ENCODE measurements at places on chromosomes 11 and 22.
A peak's percentile ranks its signal among the peaks of the same experiment; 100 is the strongest.

DNA sequence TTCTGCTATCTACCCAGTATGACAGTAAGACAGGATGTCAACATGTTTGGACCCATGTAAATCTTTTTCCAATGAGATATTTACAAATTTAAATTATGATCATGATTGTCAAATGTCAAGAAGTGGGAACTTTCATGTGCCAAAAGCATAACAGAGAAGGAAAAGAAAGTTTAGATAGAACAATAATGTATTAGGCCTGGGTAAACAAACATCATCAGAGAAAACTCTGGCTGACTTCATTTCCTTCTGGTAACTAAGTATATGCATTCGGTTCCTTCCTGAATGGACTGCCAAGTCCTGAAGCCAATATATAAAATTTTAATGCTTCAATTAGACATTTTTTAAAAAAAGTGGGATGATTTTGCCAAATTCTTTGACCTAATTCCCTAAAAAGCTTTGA is 16.5 kb downstream of the RNF141 start:
- DNase-seq: no peak

DNA sequence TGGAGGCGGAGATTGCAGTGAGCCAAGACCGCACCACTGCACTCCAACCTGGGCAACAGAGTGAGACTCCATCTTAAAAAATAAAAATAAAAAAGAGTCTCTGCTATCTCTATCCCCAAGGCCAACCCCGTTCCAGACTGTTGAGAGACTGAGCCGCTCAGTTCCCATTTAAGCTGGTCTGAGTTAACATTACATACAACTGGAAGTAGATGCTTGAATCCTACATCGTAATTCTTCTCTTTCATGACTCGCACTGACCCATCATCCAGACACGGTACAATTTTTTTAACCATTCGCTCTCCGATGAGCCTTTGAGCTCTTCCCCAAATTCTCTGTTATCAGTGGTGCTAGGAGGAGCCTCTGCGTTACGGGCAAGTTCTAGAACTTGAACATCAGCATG is 4.9 kb upstream of the CYTH4 start:
- no peak for DNase-seq

GRCh38 chr11:47631473-47631872 is 10.9 kb downstream of the MTCH2 start:
- no peak for DNase-seq

DNA sequence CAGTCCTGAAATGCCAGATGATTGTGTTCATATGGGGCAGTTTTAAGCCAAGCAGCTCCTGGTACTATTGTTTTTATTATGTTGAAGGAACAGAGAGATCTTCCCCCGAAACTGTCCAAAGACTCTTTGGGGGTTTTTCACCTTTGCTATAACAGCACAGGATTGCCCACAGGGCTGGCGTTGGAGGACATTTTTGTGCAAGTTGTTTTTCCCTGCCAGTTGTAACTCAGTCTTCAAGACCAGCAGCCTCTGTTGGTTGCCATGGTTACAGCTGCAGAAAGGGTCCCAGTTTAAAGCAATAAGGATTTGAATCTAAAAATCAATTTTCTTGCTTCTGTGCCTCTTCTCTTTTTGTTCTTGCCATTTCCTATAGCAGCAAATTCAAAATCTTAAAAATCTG is 45.4 kb upstream of the YWHAH start:
- no peak for DNase-seq

GRCh38 chr11:103587901-103588788 is 448.3 kb upstream of the DDI1 start:
- no peak for DNase-seq

DNA sequence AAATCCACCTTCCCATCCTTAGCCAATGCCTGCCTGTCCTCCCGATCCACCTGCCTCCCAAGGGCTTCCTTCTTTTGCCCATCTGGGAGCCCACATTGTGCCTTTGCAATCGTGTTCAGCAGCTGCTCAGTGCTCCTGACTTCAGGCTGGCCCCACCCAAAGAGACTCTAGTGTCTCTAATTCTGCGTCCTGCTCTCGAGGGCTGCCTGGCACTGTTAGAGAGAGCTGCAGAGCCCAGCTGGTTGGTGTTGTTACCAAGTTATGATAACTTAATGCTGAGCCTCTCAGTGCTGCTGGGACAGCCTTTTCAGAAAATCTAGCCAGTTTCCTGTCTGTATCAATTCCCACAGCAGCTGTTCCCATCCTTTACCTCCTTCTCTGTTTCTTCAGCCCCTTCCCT is 69.1 kb downstream of the MICAL2 start:
- peak; percentile 51 for DNase-seq

- no peak for DNase-seq
These were observed 745.7 kb downstream of the FAM181B start for GRCh38 chr11:81987829-81988472.

- no peak for DNase-seq
These were observed 30.4 kb downstream of the TPBGL start for GRCh38 chr11:75270896-75271418.

DNA sequence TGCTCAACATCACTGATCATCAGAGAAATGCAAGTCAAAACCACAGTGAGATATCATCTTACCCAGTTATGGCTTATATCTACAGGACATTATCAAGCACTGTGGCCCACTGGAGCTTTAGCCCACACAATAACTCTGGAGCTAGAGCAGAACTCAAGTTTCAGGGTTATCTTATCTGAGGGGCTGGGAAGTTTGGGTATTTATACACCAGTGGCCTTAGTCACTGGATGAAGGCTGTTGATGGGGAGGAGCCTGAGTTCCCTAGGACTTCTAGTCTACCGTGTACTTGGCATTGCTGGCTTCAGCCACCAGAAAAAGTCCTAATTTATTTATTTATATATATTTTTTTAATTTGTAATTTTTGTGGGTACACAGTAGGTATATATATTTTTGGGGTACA is 19.3 kb downstream of the HSD17B12 start:
- DNase-seq: no peak

DNA sequence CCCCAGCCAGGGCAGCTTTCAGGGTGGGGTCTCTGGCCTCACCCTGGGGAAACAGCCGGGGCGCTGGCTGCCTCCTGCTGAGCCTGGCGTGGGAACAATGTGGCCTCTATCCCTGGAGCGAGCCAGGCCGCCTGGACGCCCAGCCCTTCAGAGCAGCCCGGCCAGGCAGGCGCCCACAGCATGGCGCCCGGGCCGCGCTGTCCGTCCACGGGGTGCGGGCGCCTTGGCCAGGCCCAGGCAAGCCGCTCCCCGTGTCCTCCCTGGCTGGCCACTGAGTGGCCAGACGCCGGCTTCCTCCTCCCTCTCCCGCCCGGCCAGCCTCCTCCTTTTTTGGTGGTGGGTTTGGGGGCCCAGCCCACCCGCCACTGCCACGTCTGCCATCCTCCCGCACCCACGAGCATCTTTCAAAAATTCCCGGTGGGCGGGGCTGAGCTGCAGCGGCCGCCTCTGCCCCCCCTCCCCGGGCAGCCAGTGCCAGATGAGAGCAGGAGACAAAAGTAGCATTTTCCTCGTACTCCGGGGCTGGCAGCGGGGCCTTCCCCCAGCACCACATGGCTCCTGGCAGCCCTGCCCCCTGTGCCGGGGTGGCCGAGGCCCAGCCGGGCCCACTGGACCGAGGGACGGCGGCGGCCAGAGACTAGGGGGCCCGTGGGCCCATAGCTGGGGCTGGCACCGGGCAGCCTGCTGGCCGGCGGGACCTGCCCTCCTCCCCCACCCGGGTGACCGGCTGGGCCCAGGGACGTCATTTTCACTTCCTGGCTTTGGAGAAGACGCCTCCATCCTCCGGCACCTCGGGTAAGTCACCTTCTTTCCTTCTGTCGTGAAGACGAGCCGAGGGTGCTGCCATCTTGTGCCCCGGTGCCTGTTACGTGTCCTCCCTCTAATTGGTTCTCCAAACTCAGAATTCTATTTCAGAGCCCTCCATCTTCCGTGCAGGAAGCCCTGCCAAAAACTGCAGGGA is 70.2 kb upstream of the PPARA start:
- no peak for DNase-seq

- DNase-seq: no peak
These were observed 4.7 kb upstream of the ZNF74 start for GRCh38 chr22:20389288-20389687.

GRCh38 chr11:61264795-61265194 is 23.8 kb downstream of the PGA5 start:
- DNase-seq: no peak

- DNase-seq: no peak
These were observed 2.0 kb downstream of the PDGFB start for GRCh38 chr22:39242595-39243438.

GRCh38 chr11:69187540-69188065 is 31.9 kb downstream of the SMIM38 start:
- DNase-seq: no peak

DNA sequence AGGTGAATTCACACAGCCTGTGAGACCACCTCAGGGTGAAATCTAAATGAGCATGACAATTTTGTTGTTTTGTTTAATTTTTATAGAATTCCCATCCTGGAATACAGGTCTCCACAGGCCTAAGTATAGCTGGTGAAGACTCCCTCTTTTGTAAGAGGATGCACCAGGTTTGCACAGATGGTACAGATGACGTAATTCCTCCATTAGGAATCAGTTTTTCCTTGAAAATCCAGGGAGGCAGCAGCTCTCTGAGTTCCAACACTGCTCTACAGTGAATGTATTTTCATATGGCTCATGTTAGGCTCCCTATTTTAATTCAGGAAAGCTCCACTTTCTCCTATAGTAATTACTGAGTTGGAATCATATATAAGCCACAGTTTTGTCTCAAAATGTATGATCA is 47.2 kb downstream of the USP28 start:
- no peak for DNase-seq

DNA sequence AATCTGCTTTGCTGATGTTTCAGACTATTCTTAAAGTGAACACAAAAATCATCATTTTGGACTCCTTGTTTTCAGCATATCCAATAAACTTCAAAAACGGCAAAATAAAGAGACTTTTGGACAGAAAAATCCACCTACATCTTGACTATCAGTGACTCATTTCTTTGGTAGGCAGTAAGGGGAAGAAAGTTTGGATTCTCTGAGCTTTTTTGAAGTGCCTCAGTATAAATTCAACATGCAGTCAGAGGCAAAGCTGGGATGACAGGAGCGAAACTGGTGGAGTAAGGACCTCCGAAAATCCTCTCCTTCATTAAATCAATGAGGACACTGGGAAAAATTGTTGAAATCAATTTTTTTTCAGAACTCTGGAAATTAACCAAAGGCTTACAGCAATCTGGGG is 29.7 kb downstream of the EFCAB6 start:
- no peak for DNase-seq

GRCh38 chr11:405954-406795 is 8.6 kb downstream of the SIGIRR start:
- no peak for DNase-seq

- no peak for DNase-seq
These were observed 16.1 kb upstream of the OR52H1 start for GRCh38 chr11:5564259-5565019.

DNA sequence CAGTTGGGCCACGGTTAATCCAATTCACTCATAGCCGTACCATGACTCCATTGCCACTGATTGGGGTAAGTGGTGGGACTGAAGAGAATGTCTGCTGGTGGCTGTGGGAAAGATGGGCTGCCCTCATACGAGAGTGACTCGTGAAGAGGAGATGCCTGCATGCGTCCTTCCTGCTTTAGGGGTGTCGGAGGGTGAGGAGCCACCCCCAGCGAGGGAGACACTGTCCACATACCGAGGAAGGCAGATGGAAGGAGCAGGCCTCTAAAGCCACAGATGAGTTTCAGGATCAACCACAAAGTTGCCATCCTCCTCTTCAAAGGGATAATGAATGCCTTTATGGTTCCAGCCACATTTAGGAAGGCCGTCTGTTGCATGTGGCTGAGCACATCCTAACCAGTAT is 83.2 kb downstream of the GRIK4 start:
- DNase-seq: no peak

DNA sequence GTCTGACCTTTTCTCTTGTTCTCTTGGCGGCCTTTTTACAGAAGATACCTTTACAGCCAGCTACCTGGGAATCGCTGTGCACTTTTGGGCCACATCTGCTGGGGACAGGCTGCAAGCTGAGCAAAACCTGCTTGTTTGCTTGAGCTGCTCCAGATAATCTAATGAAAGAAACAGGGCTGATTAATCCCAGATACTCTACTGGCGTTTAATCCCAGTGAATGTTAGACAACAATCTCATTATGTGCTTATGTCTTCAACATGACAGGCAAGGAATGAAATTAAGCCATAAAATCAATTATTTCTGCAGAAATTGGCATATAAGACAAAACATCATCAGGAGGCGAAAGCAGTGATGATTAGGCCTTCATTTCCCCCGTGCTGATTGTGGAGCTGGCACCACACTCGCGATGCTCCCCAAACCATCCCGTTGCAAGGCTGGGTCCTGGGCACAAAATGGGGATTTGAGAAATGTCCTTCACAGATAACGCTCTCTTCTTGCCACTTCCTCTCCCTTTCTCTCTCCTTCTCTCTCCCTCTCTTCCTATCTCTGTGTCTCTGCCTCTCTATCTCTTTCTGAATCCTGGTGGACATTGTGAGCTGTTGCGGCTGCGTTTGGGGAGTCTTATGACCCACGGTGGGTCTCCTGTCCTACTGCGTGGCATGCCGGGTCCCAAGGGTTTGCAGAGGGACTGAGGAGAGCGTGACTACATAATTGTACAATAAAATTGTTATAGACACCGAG is 1053.8 kb downstream of the TBC1D22A start:
- no peak for DNase-seq

- DNase-seq: no peak
These were observed 47.7 kb downstream of the EHF start for GRCh38 chr11:34668583-34669053.

DNA sequence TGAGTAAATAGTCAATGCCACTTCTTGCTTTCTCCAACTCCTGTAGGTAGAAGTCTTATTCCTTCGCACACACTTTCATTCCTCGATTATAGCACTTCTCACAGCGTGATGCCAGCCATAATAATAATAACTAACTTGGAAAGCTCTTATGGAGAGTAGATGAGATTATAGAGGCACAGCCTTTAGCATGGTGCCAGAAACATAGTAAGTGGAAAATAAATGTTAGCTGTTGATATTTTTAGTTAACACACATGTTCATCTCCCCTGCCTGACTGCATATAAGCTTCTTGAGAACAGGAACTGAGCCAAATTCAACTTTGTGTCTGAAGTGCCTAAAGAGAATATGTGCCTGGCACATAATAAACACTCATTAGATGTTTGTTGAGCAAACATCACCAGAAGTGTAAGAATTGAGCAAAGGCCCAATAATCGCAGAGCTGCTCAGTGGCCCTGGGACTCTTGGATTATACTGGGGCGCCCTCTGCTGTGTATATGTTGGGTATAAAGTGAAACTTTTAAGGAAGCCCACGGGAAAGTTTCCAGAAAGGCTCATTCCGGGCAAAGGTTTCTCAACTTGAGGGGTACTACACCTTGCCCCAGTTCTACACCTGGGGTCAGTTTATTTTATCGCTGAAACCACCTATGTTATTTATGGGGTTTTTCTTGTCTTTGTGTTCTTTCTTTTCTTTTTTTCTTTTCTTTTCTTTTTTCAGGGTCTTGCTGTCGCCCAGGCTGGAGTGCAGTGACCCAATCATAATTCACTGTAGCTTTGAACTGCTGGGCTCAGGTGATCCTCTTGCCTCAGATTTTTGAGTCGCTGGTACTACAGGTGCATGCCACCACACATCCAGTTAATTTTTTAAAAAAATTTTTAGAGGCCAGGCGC is 22.3 kb downstream of the SLN start:
- DNase-seq: peak; percentile 22
